RPMI8226 (cell line): ENCODE measurements at places on chromosomes 12 and 14.

GRCh38 chr12:45575823-45576475, 153.6 kb upstream of the ARID2 start:
- no peak for DNase-seq

- no peak for DNase-seq
Observed at GRCh38 chr14:88933191-88933590, 108.7 kb downstream of the TTC8 start.

DNA sequence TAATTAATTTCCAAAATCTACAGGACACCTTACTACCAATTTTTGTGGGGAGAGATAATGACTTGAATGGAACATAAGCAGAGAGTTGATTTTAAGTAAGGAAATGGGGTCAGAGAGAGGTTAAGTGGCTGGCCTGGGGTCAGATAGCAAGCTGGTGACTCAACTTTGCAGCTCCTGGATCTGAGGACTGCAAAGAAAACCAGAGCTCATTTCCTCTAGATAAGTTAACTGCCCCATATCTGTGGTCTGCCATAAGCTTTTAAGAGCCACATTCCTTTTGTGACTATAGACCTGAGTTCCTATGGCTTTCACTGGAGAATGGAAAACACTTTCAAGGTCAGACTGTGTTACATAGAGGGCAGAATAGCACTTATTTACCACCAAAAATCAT, 201.2 kb upstream of the PRICKLE1 start:
- DNase-seq: no peak

GRCh38 chr12:30796313-30796780, 41.6 kb upstream of the CAPRIN2 start:
- no peak for DNase-seq

DNA sequence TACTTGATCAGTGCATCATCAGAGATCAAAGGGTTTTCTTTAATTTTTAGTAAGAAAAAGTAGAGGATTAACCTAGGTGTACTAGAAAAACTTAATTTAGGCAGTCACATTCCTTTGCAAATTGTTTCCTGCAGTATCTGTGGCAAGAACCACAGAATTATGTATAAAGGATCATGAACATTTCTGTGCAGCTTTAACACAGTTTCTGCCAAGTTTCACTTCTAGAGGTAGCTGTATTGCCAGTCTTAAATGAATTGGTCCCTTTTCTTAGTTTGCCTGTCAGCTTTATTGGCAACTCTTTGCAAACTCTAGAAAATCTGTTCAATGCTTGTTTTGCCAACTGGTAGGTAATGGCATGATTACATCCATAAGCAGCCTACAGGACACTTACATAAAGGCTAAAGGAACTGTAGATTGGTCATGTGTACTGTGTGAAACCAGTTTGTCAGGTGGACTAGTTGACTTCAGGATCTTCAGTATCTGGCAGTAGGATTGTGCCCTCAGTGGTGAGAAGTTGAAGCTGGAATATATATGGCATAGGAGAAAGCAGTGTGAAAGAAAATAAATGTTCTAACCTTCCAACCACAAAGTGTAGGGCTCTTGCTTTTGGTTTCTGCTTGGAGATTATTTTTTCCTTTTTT, 75.9 kb downstream of the TTLL5 start:
- DNase-seq: no peak
